Activated CD4-positive, alpha-beta memory T cell treated with anti-CD3 and anti-CD28 coated beads for 36 hours (primary cell): ENCODE measurements at places on chromosomes 2 and 18.

DNA sequence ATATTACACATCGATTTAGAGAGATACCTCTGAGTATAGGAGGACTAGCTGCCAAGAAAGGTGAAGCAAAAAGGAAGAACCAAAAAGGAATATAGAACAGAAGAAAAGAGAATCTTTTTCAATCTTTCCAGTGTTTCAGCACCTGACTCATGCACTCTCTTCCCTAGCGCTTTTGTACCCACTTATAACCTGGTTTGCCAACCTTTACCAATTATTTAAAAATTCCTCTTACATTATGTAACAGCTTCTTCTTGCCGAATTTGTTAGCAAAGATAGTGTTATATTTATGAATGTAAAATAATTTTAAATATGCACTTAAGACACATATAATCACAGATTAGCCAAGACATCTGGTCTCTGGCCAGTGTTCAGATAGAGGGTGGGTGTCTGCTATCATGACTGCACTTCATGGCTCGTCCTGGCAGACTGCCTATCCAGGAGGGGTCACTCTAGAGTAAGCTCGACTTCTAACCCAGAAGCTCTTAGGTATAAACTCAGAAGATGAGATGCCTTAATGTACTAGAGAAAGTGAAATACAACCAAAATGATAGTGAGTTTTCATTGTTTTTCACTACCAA lies 122.9 kb downstream of the ATAD2B start:
- DNase-seq, result no peak

- DNase-seq, result no peak
These were observed 99.7 kb downstream of the TTN start for GRCh38 chr2:178707476-178707875.

GRCh38 chr2:45777996-45778719 lies 126.7 kb downstream of the PRKCE start:
- DNase-seq, result no peak

- DNase-seq, result no peak
These were observed 400.2 kb upstream of the SALL3 start for GRCh38 chr18:78579449-78579848.

DNA sequence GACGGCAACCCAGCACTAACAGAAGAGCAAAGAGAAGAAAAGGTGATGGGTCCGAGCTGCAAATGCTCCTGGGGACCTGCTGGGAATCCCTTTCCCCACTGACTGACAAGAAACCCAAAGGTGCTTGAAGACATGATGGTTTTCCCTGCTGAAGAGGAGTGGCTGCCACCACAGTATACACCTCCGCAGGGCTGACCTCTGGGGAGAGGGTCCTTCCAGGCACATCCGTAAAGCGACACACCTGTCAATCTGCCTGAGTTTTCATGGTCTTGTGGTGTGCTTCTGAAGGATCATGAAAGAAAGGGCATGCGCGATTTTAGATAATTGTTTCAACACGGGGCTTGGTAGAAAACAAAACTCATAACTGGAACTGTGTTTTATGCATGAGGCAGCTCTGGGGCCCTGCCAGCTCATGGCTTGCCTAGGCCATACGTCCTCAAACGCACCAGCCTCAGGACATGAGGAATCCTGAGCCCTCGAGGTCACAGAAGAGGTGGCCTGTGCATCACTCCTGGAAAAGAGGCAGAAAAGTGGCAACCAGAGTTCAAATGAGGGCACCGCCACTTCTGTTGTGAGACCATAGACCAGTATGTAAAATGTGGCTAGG lies 51.8 kb downstream of the SERTAD2 start:
- DNase-seq, result no peak

- no peak for DNase-seq
These were observed 182.3 kb downstream of the CAMKMT start for GRCh38 chr2:44543773-44544725.

DNA sequence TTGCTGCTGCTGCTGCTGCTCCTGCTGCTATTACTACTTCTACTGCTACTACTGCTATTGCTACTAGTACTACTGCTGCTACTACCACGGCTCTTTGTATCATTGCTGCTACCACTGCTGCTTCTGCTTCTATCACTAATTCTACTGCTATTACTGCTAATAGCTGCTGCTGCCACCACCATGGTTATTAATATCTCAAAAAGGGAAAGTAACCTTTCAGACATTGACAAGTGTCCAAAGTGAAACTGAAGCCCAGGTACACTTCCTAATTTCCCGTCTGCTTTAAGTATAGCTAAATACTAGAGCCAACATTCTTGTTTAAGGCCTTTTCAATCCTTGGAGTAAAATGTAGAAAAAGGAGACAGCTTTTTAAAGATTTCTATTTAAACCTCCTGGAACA lies 45.4 kb upstream of the EHBP1 start:
- no peak for DNase-seq

DNA sequence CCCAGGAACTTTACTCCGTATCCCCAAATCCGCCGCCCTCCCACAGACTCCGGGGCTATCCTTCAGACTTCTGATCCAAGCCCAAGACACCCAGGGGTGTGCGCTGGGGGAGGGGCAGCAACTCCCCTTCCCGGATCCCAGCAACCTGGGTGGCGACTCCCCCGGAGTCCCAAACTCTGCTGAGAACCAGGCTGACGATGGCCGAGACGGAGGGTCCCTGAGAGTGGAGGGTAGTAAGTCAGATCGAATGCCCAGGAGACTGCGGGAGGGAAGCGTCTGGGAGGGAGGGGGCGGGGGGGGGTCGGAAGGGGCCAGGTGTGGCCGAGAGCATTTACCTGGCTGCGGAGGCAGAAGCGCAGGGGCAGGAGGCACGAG lies 7.0 kb upstream of the TNS1 start:
- DNase-seq, result no peak

DNA sequence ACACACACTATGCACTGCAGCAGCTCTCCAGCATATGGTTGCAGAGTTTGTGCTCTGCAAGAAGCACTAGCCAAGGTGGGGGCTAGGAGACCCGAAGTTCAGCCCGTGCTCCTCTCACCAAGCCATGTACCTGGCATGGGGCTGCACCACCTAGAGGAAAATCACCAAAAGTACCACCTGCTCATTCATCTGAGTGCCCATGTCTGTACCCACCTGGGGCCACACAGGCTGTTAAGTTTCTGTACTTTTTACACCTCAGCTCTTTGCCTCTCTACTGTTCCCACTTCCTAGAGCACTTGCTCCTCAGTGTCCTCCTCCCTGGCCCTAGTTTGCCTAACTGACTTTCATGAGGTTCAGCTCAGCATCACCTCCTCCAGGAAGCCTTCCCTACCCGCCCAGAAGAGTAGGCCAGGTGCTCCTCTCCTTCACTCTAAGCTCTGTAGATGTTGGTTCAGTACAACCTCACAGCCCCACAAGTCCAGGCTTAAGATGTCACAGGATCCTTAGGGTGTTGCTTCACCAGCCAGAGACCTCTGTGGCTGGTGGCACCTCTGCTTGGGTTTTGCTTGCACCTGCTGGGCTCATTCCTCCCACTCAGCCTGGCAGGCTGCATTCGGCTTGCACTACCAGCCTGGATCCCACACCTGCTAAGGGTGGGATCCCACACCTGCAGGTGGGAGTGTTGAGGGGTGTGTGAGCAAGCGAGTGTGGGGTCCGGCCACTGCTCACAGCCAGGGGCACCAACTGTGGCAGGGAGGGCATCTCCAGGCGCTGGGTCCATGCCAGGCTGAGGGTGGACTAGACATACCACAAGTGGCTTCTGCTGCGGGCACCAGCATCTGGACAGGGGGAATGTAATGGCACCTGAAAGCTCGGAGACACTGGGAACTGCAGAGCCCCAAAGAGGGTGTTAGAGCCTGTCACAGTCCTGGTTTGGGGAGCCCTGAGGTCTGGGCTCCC lies 10.2 kb upstream of the TFCP2L1 start:
- no peak for DNase-seq

DNA sequence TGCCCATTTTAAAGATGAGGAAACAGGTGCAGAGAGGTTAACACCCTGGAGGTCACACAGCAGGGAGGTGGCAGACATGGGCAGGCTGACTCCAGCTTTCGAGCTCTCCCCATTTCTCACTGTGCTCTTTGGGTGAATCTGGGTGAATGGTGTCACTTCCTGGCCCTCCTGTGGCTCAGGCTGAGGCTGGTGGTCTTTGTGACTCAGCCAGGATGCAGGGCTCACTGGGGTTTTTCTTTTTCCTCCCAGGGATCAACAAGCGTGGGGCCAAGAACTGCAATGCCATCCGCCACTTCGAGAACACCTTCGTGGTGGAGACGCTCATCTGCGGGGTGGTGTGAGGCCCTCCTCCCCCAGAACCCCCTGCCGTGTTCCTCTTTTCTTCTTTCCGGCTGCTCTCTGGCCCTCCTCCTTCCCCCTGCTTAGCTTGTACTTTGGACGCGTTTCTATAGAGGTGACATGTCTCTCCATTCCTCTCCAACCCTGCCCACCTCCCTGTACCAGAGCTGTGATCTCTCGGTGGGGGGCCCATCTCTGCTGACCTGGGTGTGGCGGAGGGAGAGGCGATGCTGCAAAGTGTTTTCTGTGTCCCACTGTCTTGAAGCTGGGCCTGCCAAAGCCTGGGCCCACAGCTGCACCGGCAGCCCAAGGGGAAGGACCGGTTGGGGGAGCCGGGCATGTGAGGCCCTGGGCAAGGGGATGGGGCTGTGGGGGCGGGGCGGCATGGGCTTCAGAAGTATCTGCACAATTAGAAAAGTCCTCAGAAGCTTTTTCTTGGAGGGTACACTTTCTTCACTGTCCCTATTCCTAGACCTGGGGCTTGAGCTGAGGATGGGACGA lies 13.2 kb downstream of the ITM2C start:
- peak; percentile 53 for DNase-seq

DNA sequence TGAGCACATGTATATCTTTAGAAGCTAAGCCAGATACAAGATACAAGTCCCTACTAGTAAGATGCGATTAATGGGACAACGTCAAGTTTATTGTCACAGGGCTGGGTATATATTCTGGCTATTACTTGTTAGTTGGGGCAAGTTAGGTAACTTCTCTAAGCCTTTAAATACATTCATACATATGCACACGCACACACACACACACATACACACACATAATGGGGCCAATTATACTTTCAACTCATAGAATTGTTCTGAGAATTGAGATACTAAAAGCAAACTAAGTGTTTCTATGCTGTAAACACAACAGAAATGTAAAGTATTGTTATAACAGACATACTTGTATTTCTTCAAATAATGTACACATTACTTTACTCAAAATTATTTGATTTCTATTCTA lies 116.1 kb downstream of the BCL2 start:
- DNase-seq, result no peak

- DNase-seq, result no peak
These were observed 43.4 kb upstream of the TPO start for GRCh38 chr2:1369905-1370304.

DNA sequence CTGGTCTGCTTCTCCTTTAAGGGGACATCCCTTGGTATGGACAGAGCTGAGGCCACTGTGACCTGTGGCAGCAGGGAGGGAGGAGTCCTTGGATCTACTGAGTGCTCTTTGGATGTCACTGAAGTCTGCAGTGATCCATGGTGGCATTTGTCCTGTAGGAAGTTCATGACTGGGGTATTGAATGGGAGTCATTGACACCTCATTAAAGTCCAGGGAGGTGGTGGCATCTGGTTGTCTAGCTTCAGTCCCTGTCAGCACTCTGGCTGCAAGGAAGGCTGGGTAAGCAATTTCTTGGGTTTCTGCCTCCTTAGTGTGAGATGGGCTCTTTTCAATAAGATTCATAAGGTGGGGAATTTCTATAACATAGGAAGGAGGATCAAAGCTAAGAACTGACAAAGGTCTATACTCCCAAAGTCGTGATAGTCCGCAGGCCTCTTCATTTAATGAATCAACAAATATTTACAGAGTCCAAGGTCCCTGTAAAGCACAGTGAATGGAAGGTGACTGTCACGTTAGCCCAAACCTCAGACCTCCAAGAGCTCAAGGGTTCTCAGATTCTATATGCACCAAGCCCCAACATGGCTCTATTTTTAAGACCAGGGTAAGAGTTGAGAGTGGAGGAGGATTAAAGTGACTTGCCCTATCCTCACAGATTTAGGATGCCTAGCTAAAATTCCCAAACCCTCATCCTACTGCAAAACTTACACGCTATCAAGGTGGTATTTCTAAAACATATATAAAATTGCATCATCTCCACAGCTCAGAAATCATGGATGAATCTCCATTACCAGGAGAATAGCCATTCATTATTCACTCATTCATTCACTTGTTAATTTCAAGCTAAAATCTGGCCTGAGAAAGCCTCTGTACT lies 40.2 kb downstream of the THNSL2 start:
- DNase-seq, result no peak

GRCh38 chr2:134671513-134671912 lies 47.3 kb downstream of the TMEM163 start:
- no peak for DNase-seq

- no peak for DNase-seq
These were observed 73.1 kb downstream of the INPP5D start for GRCh38 chr2:233133239-233133638.

DNA sequence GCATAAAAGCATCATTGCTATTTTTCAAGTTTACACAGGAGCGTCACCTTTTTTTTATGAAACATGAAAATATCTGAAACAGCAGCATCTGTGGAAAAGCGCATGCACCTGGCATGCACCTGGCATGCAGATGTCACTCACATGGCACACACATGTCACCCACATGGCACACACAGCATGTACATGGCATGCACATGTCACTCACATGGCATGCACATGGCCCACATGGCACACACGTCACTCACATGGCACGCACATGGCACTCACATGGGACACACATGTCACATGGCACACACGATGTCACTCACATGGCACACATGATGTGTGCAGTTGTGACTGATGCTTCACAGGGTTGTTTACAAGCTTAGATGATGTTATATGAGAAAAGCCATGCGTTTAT lies 188.0 kb downstream of the ZNF407 start:
- no peak for DNase-seq

GRCh38 chr2:70515938-70516337 lies 37.7 kb downstream of the TGFA start:
- DNase-seq, result peak; percentile 37

DNA sequence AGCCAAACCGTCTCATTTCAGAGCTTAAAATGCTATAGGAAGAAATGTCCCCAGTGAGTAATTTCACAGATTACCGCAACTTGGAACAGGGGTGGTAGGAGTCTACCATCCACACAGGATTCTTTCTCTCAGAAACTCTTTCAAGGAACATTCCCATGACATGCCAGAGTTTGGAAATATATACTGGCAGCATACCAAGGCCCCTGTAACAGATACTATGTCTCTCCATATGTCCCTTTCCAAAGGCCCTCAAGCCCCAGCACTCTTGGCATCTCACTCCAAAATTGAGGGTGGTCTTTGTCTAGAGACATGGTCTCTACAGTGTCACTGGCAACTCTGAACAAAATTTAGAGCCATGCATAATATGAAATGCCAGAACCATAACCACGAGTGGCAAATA lies 11.0 kb downstream of the FIGLA start:
- DNase-seq, result no peak

DNA sequence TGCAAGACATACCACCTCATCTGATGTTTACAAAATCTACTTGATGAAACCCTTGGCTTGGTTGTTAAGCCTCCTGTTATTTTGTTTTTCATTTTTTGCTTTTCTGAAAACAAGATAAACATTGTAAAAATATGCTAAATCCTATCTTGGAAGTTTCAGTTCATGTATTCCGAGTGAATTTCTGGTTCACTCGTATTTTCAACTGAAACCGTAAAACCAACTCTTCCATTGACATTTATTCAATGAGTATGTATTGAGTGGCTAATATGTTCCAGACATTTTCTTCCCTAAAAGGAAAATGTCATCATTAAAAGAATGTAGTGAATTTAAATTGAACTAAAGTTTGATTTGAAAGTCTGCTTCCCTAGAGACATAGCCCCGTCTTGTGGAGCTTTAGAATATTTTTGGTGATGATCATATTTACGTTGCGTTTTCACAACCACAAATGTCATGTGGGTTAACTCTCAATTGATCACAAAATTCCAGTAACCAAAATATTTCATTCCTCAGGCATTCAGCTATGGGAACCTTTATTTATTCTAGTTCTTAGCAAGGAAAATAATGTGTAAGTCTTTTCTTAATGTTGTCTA lies 204.2 kb downstream of the MBD2 start:
- DNase-seq, result no peak
